Inflammatory macrophage (primary cell): ENCODE measurements at places on chromosomes 2 and 18.

- no peak for DNase-seq
Observed at GRCh38 chr2:157528963-157529751, 85.3 kb upstream of the CYTIP start.

GRCh38 chr2:143948710-143949109 lies 571.2 kb downstream of the ZEB2 start:
- no peak for DNase-seq

- DNase-seq: no peak
Observed at GRCh38 chr2:96763511-96764252, 3.0 kb downstream of the CNNM4 start.

- no peak for DNase-seq
Observed at GRCh38 chr2:71166812-71167211, 36.4 kb downstream of the MPHOSPH10 start.

- DNase-seq: no peak
Observed at GRCh38 chr2:186724736-186725135, 30.9 kb downstream of the FAM171B start.

- DNase-seq: peak; percentile 86
Observed at GRCh38 chr2:96509114-96509846, 4.1 kb upstream of the NEURL3 start.

DNA sequence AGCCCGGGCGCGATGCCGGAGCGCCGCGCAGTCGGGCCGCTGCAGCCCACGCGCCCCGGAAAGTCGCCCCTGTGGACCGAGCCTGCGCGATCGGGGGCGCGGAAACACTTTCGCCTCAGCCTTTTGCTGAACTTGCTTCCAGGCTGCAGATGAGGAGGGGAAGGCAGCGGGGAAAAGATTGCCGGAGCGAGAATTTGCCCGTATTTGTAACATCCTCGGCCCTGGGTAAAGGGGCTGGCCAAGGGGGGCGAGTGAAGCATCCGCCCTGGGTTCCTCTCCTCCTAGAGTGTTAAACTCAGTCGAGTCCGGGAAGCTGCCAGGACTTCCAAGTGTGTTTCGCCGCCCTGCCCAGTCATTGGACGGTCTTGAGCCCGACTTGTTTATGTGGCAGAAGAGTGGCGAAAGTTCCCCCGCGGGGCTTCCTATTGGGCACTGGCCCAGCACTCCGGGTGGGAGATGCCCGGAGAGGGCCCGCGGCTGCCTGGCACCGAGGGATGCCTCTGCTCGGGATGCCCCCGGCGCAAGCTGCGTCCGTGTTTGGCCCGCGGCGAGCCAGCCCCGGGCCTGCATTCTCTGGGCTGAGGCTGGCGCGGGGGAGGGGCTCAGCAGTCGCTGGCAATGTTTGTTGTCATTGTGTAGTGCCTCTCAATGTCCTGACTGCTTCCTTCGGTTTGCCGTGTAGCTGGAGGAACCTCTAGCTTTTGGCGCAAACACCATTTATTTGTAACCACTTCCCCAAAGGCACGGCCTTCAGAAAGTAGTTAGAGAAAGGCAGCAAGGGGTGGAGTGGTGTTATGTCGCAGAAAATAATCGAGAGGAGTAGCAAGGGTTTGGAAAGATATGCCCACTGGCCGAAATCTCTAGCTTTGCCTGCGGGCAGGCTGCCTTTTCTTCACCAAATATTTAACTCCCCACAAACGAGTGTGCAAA lies 1.1 kb downstream of the CYBRD1 start:
- peak; percentile 75 for DNase-seq

- DNase-seq: peak; percentile 60
Observed at GRCh38 chr18:67104700-67105284, 411.7 kb downstream of the DSEL start.

DNA sequence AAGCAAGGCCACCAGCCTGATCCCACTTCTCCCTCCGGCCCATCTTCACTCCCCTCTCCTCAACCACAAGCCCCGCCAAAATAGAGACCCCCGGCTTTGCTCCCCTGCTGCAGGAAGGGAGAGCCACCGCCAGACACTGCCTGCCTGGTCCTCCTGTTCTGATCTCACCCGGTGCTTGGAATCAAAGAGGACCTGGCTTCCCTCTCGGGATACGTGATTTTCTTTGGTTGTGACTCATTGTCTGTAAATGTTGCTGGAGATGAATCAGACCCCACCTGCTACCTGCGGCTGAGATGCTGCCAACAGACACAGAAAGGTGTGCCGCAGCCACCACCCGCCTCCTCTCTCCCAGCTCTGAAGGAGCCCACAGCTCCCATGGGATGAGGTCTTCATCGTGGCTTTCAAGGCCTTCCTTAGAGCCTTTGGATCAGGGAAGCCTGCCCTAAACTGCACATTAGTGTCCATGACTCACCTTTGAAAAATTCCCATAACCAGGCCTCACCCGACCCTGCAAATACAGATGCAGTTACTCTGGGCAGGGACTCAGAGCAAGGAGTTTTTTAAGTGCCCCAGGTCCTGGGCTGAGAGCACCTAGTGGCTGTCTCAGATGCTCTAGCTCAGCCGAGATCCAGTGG lies 79.4 kb upstream of the ZNF532 start:
- no peak for DNase-seq

DNA sequence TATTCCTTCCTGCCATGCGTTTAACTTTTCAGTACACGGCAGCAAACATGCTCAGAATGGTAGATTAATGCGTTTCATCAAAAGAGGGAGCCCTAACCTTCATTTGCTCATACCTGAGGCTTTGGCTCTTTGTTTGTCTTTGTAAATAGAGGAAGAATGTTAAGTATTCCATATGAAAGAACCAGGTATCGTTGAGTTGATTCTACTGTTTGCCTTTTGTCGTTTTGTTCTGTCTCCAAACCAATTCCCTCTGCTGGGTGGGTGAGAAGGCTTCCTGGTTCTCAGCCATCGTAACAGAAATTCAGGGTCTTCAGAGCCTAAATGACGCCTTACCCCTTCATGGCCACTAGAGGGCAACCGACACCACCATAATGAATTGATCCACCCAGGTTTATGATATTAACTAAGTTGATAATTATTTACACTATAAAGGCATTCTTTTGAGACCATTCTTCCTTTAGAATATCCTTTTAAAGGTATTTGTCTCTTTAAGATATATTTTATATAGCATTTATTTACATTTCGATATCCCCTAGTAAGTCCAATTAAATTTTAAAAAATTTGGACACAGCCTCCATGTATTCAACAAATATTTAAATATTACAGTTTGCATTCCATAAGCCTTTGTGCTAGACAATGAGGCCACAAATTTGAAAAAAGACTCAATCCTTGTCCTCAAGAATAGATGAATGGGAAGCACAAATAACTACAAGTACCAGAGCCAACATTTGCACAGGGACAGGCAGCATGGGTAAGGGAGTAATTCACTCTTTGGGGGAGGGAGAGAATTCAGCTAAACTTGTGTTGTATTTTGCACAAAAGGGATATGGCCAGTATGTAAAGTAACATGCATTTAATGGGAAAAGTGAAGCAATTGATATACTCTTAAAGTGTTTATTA lies 48.1 kb downstream of the TIMM21 start:
- DNase-seq: peak; percentile 62

DNA sequence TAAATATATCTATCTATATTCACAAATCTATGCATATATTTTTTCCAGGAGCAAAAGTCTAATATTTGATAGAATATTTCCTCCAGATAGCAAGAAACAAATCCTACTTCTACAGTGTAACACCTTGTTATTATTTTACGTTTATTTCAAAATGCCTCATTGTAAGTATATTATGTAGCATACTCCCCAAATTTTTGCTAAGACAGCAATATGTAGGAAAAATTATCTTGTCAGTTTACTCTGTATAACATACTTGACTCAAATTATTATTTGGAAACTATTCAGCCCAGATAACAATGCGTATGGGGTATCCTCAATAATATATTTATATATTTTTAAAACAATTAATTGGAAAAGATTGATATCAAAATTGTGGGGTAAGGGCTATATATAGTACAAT lies 313.2 kb downstream of the NR4A2 start:
- no peak for DNase-seq

GRCh38 chr2:70073493-70073892 lies 13.8 kb upstream of the PCBP1 start:
- no peak for DNase-seq
